Activated naive CD4-positive, alpha-beta T cell (primary cell): ENCODE measurements at places on chromosomes 1 and 21.

DNA sequence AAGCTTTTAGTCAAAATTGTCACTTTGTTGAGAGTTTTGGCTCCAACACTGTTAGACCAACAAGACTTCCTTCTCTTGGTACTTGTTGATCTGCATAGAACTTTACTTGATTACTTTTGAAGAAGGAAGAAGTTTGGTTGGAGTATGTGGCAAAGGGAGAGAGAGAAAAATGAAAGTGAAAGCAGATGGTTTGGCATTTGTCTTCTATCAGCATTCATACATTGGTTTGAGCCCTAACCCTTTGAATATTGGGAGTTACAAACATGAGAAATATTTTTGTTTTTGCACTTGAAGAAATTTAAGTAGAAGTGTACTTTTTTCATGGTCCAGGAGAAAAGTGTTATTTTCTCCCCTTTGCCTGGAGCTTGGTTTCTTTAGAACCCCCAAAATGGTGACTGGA is 169.8 kb downstream of the ADGRL4 start:
- DNase-seq: no peak

DNA sequence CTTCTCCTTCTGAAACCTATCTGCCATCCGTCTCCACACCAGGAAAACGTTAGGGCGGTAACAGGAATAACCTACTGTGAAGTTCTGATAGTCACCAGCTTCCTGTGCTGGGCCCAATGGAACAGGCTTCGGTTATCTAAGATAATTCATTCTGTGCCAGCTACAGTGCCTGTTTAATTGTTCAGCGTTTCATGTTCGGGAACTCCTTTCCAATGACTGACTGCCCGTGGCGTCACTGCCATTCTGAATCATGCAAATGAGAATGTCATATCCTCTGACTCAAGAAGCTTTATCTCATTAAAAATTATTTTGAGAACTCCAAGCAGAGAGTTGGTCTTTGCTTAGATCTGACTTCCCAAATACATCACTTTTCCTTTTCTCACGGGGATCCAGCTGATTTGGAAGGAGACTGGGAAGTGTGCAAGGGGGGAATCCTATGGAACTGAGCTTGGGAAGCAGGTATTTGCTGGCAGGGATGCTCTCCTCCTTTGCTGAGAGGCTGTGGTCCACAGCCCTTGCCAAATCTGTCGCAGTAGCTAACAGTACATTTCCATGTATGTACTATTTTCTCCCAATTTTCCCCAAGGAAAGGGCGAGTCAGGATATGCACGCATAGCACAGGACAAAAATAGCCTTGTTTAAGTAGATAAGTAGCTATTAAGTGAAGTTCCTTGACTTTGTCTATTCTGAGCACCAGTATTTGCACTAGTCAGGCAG is 358.7 kb downstream of the LTN1 start:
- no peak for DNase-seq

- peak; percentile 61 for DNase-seq
Measured at GRCh38 chr1:8848663-8849386, 29.7 kb downstream of the ENO1 start.

DNA sequence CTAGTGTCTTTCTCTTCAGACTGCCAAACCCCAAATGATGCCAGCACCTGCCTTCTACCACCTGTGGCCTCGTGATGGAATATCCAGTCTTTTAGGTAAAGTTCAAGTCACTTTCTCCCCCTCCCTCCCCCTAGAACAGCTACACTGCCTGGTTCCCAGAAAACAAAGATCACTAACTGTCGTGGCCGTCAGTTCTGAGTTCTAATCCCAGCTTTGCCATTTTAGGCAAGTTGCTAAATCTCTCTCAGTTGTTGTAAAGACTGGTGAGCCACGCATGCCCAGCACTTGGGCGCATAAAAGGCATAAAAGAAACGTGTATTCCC is 648 bp upstream of the TRAPPC3 start:
- no peak for DNase-seq

GRCh38 chr1:185325413-185325812 is 8.4 kb upstream of the IVNS1ABP start:
- no peak for DNase-seq

GRCh38 chr21:43345746-43346409 is 81.1 kb downstream of the SIK1 start:
- DNase-seq: no peak

GRCh38 chr21:18985584-18985983 is 582.0 kb upstream of the TMPRSS15 start:
- no peak for DNase-seq

DNA sequence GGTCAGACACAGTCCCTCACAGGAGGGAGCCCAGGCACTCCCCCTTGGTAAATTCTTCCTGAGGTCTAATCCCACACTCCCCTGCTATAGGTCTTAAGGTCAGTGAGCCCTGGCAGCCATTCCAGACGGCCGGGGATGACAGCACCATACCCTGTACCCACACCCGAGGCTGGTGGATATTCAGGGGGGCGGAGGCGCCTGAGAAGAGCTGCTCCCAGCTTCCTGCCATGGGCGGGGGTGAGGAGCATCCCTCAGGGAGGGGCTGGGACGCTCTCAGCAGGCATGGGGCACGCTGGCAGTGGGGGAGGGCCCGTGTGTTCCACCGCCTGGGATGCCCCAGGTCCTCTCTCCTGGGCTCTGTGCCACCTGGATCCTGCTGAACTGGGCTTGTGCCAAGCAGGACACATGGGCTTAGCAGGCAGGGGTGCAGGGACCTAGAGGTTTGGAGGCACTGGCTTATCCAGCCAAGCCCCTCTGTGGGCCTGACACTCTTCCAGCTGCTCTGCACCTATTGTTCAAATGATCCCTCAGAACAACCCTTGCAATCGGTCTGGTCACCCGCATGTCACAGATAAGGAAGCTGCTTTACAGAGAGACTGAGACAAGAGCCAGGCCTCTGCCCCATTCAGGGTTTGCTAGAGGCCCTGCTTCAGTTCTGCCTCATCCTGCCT is 5.7 kb upstream of the ADGRB2 start:
- no peak for DNase-seq

DNA sequence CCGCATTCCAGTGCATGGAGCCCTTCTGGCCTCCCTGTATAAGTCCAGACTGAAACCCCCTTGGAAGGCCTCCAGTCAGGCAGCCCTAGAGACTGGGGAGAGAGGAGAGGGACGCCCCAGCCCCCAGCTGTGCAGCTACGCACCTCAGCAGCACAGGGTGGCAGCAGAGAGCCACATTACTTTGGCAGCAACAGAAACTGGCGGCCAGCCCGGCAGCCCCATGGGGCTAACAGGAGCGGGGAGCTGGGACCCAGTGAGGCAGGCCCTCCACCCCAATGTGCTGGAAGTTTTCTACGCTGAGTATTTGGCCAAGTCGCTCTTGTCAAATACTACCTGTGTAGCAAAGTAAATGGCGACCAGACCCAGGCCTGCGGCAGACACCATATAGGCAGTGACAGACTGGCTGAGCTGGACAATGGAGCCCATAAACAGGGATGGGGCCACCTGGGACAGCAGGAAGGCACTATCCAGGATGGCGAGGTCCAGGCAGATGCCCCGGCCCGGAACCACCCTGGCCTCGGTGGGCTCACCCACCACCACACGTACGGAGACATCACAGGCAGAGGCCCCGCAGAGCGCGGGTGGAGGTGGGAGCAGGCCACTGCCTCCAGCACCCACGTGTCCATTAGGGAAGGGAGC is 21.2 kb downstream of the SLC45A3 start:
- DNase-seq: peak; percentile 62

DNA sequence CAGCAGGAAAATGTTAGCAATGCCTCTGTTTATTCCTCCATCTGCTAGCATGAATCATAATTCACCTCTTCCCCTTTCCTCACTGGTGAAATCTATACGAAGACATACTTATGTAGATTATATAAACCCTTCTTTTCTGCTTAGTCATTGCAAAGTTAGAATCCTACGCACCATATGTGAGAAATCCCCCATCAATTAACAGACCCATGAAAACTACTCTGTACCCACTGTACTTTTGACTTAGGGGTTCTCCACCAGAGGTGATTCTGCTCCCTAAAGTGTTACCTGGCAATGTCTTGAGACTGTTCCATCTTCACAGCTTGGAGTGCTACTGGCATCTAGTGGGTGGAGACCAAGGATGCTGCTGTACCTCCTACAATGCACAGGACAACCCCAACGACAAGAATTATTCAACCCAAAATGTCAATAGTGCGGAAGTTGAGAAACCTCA is 49.6 kb upstream of the KCTD3 start:
- no peak for DNase-seq

DNA sequence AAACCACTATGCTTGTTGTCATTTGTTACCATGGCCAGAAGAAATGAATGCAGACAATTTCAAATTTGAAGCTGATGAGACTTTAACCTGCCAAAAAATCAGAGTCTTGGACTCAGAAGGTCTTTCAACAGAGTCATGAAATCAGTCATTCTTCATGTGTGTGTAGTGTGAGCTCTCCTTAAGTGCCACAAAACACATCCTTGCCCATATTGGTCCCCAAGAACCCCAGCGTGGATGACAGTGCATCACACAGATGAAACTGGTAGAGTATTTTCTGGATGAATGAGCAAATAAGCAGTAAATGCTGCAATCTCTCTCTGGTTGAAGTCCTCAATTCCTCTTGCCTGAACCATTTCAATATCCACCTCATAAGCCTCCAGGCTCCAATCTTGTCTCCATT is 28.7 kb upstream of the ETS2 start:
- no peak for DNase-seq

GRCh38 chr21:42459546-42460215 is 36.3 kb downstream of the RSPH1 start:
- no peak for DNase-seq

DNA sequence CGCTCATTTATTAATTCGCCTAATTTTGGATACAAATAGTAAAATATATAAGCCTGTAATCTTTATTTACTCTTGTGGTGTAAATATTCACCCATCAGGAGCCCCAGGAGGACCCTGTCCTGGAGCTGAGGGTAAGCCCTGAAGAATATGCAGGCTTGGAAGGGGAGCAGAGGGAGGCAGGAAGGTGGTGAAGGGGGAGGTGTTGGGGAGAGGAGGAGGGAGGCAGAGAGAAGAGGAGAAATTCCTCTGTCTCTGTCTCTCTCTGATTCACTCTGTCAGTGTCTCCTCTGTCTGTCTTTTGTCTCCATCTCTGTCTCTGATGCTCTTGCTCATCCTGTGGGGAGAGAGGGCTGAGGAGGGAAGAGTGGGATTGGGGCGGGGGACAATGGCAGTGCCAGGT is 2.8 kb upstream of the C4BPB start:
- DNase-seq: no peak

DNA sequence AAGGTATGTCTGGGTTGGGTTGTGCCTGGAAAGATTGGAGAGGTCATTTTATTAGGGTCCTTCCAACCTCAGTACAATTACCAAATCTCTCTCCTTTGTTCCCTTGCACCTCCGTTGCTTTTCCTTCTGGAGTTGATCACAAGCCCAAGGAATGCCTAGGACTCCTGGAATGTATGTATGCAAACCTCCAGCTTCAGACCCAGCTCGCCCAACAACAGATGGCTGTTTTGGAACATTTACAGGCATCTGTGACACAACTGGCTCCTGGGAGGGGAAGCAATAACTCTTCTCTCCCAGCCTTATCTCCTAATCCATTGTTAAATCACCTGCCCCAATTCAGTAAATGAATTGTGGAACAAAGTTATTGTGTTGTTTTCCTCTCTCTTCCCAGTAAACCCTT is 8.3 kb downstream of the TSACC start:
- no peak for DNase-seq

DNA sequence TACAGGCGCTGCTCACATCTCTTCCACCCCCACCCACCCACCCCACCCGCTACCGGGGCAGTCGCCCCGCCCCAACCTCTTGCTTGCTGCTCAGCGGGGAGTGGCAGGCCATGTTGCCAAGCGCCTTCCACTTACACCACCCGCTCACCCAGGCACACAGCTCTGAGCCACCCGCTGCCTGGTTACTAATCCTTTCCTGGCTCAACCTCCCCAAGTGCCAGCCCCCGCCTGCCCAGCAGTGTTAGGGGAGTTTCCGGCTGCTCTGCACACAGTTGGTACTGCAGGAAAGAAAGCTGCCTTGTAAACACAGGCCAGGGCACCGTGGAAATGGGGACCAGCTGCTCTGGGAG is 56.2 kb downstream of the LACTBL1 start:
- DNase-seq: no peak

DNA sequence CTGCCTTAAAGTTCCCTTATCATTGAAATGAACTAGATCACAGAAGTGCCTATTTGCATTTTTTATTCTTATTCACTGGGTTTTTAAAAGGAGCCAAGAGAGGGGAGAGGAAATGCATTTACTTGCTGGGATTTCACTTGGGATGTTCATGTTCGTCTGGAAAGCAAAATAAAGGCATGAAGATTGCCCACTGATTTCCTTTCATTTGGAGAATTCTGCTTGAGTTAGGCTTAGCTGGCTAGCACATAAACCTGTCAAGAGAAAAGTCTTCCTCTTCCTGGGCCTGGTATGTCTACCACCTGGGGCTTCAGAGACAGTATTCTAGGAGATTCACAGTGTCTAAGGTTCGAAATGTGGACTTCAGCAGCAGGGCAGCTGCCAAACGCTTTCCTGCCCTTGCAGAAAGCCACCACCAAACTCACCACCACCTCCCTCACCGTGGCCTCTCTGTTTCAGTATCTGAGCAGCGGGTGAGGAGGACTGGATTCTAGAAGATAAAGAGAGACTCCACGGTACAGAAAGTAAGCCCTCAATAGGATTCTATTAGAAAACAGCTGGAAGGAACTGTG is 44.5 kb downstream of the HIVEP3 start:
- no peak for DNase-seq

- DNase-seq: no peak
Measured at GRCh38 chr21:45939521-45940045, 42.0 kb upstream of the COL6A1 start.

GRCh38 chr1:2953688-2954285 is 67.5 kb upstream of the ACTRT2 start:
- DNase-seq: no peak

- no peak for DNase-seq
Measured at GRCh38 chr1:14677292-14677971, 78.9 kb downstream of the KAZN start.

DNA sequence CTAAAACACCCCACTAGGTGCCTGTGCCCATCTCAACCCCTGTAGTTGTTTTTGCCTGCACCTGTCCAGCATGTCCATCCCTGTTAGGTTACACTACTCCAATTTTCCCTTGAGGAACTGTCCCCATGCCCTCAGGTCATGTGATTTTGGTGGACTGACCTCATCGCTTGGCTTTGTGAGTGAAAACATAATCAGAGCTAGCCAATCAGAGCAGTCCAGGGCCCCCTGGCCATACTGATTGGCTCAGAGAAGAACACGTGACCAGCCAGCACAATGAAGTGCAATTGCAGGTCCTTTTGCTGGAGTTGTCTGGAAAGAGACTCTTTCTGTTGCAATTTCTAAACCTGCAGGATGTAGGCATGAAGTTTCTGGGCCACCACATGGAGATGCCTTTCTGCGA is 303.3 kb upstream of the PROX1 start:
- no peak for DNase-seq

DNA sequence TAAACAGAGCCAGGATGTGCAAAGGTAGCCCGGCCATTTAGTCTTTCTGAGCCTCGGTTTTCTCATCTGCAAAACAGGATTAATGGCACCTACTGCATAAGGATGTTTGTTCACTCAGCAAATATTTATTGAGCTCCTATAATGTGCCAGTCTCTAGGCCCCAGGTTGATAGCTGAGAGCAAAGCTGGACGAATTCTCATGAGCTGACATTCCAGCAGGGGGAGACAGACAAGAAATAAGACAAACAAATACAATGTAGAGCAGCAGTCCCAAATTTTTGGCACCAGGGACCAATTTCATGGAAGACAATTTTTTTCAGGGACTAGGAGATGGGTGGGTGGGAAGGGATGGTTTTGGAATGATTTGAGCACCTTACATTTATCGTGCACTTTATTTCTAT is 74.3 kb upstream of the PAX7 start:
- no peak for DNase-seq

- no peak for DNase-seq
Measured at GRCh38 chr1:247456914-247457639, 827 bp downstream of the OR2B11 start.

GRCh38 chr1:115495625-115496024 is 146.1 kb upstream of the VANGL1 start:
- no peak for DNase-seq
